ENCODE measurements at places on chromosomes 4 and X.
A peak's percentile ranks its signal among the peaks of the same experiment; 100 is the strongest.

DNA sequence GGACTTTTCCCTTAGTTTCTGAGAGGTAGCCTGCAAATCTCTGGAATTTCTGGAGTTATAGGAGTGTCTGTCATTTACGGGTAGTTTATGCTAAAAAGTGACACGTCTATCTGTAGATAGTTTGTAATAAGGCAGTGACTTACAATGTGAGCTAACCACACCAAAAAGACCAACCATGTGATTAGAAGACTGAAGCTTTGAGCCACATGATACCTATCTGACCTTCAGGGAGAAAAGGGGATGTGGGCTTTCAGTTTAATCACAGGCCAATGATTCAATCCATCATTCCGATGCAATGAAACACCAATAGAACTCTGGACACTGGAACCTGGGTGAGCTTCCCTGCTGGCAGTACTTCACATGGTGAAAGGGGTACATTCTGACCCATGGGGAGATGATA lies 254.6 kb upstream of the GK2 start:
- no peak for DNase-seq

GRCh38 chrX:131987252-131987651 lies 35.9 kb upstream of the STK26 start:
- DNase-seq: no peak

DNA sequence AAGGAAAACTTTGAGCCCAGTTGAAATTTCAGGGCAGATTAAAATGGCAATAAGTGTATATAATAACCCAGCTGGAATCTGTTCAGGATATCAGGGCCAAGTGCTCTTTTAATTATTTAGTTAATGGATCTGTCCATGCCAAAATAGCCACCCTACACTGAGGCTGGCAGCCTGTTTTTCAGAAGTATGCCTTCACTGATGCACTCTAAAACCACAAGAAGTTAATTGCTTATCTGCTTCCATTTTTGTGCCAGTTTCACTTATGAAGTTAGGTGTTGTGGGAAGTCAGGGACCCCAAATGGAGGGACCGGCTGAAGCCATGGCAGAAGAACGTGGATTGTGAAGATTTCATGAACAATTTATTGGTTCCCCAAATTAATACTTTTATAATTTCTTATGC lies 960.3 kb downstream of the C4orf33 start:
- no peak for DNase-seq

DNA sequence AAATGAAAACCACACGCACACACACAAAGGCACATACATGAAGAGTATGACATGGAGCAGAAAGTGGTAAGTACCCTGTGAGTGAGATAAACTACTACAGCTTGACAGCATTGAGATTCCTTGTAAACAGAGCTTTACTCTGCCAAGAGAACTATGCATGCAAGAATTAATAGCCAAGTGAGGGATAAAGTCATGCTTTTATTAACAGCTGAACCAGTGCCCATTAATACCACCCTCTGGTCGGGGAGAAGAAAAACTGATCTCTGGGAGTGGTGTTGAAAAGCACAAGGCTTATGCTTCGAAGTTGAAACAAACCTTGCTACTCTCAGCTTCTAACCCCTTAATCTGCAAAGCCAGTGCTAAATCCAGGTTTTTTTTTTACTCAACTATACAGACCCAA lies 95.9 kb upstream of the C1QTNF7 start:
- no peak for DNase-seq

DNA sequence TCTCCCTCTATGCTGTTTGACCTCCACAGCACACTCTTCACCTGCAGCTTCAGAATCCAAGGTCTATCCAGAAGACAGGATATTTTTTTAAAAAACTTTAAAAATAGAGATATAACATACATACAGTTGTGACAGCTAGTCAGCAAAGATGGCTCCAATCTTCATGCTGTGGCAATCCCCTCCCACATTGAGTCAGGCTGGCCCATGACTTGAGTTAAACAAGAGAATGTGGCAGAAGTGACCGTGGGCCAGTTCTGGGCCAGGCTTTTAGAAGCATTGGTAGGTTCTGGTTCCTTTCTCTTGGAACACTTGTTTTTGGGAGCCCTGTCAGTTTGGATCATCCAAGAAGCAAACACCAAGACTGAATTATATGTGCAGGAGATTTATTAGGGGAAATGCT lies 36.1 kb upstream of the REPS2 start:
- no peak for DNase-seq

- DNase-seq: peak; percentile 14
These were observed 444.8 kb upstream of the SLIT2 start for GRCh38 chr4:19806865-19807264.

- DNase-seq: no peak
These were observed 31.7 kb upstream of the METAP1 start for GRCh38 chr4:98963538-98964433.

- peak; percentile 12 for DNase-seq
These were observed 7.2 kb upstream of the DDX60L start for GRCh38 chr4:168487282-168488035.

- DNase-seq: no peak
These were observed 387.9 kb downstream of the ARHGAP24 start for GRCh38 chr4:85862896-85863295.

DNA sequence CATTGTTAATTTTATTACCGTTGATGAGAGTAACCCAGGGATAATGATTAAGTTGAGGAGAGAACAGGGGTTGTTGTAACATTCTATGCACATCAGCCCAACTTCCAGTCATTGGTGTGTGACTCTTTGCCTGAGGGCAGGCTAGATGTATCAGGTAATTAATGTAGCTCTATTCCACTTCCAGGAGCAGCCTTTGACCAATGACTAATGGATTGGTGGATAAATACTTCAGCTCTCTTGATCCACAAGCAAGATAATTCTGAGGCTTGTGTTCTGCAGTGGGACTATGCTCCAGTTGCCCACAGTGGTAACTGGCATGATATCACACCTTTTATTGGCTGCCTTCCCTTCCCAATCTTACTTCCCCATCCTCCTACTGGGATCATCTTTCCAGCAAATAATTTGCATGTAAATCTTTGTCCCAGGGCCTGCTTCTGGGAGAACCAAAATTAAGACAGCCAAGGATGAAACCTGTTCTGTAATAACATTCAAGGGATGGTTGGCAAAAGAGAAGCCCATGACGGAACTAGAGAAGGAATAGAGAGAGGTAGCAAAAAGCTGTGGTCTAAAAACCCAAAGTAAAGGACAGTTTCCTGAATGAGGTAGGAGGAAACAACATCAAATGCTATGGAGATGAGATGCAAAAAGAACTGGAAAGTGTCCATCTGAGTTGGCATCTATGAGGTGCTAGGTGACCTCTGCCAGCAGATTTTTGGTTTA lies 241.4 kb upstream of the RPS6KA3 start:
- DNase-seq: no peak

- no peak for DNase-seq
These were observed 17.4 kb upstream of the LNX1 start for GRCh38 chr4:53608649-53609048.

- DNase-seq: peak; percentile 29
These were observed 8.3 kb upstream of the AGA start for GRCh38 chr4:177450426-177451107.

DNA sequence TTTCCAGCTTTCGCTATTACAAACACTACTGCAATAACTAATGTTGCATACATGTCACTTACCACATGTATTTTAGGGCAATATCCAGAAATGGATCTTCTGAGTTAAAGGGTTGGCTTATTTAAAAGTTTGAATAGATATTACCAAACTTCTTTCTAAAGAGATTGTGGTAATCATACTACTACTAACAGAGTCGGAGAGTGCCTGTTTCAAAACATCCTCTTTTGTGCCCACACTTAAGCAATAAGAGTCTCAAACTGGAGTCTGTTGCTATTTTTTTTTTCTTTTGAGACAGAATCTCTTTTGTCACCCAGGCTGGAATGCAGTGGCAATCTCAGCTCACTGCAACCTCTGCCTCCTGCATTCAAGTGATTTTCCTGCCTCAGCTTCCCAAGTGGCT lies 35.8 kb downstream of the FGFBP1 start:
- no peak for DNase-seq
